ENCODE measurements at places on chromosomes 2 and 18.
A peak's percentile ranks its signal among the peaks of the same experiment; 100 is the strongest.

GRCh38 chr2:185608799-185609198, 129.8 kb upstream of the FSIP2 start:
- DNase-seq, result no peak

DNA sequence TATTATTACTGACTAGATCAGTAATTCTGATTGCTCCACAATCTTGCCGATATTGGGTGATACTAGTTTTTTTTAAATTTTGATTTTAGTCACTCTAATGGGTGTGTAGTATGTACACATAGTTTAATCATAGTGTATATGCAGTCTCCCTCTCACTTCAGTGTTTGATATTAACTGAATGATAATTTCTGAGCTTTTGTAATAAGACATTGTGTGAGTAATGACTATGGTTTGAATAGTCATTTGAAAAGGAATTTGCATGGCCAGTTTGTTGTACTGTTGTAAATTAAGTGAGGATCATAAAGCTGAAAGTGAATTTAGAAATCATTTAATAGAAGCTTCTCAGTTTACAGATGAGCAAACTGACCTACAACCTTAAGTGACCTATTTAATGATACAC, 33.4 kb downstream of the USP14 start:
- no peak for DNase-seq

DNA sequence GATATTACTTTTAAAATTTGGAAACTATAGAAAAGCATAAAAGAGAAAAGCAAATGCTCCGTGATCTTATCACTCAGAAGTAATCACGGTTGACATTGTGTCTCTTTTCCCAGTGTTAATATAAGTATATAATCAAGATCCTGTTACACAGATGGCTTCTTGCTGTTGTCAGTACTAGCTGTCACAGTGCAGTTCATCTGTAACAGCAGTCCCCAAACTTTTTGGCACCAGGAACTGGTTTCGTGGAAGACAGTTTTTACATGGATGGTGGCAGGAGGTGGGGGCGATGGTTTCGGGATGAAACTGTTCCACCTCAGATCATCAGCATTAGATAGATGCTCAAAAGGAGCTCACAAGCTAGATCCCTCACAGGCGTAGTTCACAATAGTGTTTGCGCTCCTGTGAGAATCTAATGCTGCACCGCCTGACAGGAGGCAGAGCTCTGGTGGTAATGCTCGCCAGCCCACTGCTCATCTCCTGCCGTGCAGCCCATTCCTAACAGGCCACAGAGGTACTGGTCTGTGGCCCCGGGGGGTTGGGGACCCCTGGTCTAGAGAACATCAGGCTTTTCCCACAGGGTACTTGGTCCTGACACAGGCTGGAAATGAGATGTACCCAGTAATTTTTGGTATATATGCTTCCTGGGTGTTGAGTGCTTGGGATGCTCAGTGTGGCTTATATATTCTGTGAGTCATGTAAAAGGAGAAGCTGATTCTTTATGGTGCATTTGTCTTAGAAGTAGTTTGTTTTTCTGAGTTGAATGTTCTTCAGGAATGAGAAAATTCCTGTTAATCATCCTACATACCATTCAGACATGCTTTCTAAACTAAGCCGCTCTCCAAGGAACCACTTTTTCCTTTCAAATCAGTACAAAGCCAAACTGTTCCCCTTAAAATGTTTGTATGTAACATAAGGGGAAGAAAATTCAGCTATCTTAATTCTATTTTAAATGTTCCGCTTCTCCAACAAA, 121.8 kb downstream of the NCK2 start:
- DNase-seq, result no peak

DNA sequence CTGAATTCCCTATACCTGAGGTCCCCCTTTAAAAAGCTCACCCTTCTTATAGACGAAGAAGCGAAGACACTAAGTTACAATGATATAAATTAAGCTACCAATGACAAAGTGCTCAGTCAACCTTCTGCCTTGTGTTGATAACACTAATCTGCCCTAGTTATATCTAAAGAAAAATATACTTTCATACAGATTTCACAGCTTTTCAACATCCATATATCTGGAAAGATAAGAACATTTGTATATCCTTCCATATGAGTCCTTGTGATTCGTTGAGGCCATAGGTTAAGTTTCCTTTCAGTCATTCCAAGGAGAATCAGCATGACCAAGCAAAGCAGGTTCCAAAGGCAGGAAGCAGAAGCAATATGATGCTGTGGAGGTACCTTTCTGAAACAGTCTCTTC, 46.8 kb downstream of the XRCC5 start:
- DNase-seq, result no peak

GRCh38 chr2:190094316-190094871, 31.9 kb upstream of the MSTN start:
- DNase-seq, result no peak

DNA sequence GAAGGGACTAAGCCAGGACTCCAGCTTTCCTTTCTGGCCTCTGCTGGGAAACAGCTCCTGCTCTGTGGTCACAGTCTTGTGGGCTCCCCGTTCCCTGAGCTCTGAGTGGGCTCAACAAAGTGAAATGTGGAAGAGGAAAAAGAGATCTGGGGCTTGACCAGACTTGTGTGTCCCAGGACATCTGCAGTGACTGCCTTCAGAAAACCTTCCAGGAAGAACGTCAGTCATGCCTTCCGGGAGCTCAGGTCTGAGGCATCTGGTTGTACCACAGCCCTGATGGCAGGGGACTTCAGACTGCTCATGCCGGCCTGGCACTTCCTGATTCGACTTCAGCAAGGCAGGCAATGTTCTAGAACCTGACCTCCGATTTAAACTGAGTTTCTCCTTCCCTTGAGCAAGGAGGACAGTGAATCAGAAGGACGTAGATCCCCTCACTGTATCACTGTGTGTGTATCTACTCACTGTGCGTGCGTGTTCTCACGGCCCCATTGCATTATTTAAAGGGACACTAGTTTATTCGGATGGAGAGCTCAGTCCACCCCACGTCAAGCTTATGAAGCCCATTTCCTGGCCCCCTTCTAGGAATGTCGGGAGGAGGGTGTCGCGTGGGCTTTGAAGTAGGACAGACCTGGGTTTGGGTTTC, 548 bp upstream of the FBLN7 start:
- DNase-seq, result no peak

DNA sequence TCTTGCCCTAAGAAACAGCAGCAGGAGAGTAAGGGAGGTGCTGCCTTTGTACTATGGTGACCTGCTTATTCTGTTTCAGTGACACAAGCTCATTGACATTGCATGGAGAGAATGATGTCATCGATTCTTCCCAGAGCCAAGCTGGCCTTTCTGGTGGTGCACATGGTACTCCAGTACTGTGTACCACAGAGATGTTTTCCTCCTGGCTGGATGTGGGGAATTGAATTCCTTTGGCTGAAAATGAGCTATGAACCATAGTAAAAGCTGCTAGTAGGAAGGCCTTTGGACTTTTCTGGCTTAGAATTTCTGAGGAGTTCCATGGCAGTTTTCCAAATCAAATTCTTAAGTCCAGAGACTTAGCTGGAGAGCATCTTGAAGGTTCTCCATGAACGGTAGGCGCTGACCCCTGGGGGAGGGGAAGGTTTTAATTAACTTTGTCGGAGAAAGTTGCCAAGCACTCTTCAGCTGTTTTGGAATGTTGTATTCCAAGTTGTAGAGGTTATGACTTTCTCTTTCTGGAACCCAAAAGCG, 17.1 kb upstream of the B3GNT2 start:
- no peak for DNase-seq

DNA sequence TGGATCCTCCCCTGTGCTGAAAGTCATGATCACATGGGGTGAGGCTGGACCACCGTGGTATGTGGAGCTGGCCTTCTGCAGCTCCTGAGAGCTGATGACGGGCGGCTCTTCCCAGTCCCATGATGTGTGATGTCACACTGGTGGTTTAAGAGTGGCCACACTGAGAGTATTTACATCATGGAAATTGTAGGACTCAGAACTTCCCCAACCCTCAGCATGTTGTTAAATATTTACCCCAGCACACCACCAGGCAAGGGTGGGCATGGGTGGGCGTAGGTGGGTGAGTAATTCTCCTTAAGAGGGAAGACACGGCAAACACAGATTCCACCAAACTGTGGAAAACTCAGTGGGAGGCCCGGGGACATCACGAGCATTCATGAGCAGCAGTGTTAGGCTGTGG, 106.8 kb downstream of the ALPK2 start:
- DNase-seq, result peak; percentile 27

DNA sequence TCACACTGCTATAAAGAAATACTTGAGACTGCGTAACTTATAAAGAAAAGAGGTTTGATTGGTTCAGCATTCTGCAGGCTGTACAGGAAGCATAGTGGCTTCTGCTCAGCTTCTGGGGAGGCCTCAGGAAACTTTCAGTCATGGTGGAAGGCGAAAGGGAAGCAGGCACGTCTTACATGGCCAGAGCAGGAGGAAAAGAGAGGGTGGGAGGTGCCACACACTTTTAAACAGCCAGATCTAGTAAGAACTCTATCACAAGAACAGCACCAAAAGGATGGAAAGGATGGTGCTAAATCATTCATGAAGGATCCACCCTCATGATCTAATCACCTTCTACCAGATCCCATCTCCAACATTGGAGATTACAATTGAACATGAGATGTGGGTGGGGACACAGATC, 145.5 kb upstream of the OSR1 start:
- no peak for DNase-seq

DNA sequence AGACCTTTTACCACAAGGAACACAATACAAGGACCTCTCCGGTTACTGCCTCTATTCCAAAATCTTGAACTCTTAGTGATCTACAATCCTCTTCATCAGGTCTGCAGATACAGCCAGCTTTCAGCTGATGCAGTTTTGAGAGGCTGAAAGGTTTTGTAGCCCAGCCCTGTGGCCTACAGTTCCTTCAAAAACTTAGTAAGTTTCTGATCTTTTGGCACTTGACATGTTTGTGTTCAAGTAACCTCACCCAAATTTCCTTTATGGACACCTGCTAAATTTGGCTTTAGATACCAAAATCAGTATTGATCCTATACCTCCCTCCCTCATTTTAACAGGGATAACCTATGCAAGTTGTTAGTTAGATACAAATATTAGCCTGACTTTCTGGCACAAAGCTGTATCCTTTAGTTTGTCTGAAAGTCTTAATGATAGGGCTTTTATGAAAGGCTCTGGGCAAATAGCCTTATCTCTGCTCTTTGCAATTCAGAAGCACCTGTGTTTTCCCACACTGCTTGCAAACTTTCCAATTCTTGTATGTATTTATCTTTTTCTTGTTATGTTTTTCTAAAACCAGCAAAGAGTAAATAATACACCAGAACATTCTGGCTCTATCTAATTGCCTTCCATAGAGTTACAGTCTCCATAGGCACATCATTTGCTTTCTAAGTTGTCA, 650.5 kb upstream of the KLHL29 start:
- no peak for DNase-seq

GRCh38 chr2:223055836-223056235, 3.8 kb downstream of the KCNE4 start:
- DNase-seq, result no peak

DNA sequence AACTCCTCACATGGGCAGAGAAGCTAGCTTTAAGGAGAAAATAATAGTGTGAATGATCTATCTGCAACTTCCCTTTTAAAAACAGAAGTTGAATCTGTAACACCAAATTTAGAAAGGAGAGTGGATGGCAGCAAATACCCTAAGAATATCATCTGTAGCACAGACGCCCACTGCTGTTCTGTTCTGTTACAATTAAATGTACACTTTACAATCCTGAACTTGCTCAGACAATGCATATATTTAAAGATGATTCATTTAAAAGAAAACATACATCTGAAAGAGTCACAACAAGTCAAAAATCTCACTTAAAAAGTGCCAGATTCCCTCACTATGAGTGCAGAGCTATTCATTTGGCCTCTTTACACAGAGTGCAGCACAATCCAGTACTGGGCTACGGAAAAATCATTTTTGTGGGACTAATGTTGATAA, 8.0 kb upstream of the SERTAD2 start:
- no peak for DNase-seq

- no peak for DNase-seq
Observed at GRCh38 chr2:172753610-172754009, 18.0 kb downstream of the RAPGEF4 start.

DNA sequence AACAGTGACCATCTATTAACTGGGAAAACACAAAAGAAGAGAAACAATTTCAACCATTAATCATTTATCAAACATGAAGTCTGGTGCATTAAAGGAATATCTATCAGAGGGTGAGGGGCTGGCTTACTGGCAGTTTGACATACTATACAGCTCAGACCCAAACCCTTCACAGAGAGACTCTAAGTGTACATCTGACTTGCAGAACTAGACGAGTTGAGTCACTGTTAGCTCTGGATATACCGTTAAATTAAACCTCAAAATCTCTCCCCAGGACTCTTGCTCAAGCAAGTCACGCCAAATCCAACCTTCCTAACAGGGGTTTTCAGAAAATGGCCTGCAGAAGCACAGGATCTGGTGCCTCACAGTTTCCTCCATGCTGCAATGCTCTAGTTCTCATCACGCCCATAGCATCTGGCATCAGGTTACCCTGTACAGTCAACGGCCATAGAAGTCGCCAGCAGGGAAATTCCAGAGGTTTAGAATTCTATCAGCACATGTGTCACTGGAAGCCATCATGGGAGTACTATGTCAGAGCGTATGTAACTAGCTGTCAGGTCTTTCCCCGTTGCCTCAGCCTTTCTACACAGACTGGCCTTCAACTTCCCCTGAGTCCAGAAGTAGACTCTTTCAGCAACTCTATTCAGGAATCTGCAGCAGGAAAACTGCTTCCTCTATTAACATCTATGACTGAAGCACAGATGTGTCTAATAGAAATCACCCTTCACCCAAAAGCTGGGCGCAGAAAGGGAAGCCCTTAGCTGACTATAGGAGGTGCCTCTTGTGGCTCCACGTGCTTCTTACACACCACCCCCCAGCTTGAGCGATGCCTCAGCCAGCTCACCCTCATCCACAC, 9.3 kb downstream of the TGOLN2 start:
- DNase-seq, result peak; percentile 55

GRCh38 chr2:237648016-237648381, 20.6 kb downstream of the LRRFIP1 start:
- no peak for DNase-seq

- no peak for DNase-seq
Observed at GRCh38 chr2:24493713-24494112, 2.7 kb downstream of the NCOA1 start.

GRCh38 chr2:52405980-52406379, 1361.6 kb upstream of the CHAC2 start:
- no peak for DNase-seq

GRCh38 chr2:23209059-23209458, 175.9 kb upstream of the KLHL29 start:
- no peak for DNase-seq

Data from activated naive CD4-positive, alpha-beta T cell treated with Interleukin-2 at 50 U/mL for 16 hours (primary cell).